GM03348 (cell line): ENCODE measurements at places on chromosomes 16 and 17.

DNA sequence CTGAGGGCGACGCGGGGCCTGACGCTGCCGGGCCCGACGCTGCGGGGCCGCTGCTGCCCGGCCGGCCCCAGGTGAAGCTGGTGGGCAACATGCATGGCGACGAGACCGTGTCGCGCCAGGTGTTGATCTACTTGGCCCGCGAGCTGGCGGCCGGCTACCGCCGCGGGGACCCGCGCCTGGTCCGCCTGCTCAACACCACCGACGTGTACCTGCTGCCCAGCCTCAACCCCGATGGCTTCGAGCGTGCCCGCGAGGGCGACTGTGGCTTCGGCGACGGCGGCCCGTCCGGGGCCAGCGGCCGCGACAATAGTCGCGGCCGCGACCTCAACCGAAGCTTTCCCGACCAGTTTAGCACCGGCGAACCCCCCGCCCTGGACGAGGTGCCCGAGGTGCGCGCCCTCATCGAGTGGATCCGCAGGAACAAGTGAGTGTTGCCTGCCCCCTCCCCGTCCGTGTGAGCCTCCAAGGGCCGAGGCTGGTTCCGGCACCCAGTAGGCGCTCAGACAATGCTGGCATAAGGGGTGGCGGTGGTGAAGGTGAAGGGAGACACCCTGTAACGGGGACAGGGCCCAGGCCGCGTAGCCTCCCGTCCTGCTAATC, 676 bp downstream of the CPD start:
- peak; percentile 37 for DNase-seq

GRCh38 chr16:30786115-30786935, 680 bp downstream of the ZNF629 start:
- DNase-seq: peak; percentile 92

GRCh38 chr17:72997559-72997958, 94.9 kb downstream of the SLC39A11 start:
- no peak for DNase-seq

DNA sequence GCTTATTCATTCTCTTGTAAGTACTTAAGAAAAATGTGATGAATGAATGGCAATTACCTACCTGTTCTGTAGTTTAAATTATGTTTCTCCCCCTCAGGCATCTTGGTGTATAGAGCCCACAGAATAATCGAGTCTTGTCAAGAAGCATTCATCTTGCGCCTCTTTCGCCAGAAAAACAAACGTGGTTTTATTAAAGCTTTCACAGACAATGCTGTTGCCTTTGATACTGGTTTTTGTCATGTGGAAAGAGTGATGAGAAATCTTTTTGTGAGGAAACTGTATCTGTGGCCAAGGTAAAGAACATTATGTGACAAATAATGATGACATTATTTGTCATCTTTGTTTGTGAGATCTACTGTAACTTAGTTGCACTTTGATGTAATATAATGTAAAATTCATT, 6.5 kb downstream of the ERCC4 start:
- DNase-seq: no peak

DNA sequence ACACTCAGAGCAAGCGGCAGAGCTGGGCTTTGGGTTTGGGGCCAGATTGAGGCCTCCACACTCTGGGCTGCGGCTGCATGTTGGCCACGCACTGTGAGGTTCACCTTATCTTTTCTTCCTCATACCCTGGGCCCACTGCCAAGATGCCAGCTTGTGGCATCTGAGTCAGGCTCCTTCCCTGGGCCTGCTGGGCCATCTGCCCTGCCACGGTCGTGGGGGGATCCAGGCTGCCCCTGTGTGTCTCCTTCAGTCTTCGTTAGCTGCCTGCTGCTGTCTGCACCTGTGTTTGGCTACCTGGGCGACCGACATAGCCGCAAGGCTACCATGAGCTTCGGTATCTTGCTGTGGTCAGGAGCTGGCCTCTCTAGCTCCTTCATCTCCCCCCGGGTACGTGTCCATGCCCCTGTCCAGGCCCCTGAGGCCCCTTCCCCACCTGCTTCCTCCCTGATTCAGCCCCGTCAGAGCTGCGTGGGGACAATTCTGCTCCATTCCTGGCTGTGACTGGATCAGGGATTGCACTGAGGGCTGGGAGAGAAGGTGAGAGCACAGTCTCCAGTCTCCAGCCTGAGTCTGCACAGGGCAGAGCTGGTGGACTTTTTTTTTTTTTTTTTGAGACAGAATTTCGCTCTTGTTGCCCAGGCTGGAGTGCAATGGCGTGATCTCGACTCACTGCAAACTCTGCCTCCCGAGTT, 11.2 kb downstream of the SPNS3 start:
- DNase-seq: no peak

DNA sequence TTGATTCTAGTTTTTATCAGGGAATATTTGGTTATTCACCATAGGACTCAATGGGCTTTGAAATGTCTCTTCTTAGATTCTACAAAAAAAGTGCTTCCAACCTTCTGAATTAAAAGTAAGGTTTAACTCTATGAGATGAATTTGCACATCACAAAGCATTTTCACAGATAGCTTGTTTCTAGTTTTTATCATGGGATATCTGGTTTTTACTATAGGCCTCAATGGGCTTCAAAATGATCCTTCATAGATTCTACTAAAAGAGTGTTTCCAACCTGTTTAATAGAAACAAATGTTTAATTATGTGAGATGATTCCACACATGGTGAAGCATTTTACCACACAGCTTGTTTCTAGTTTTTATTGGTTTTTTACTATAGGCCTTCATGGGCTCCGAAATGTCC, 560.7 kb downstream of the KCNJ18 start:
- no peak for DNase-seq

DNA sequence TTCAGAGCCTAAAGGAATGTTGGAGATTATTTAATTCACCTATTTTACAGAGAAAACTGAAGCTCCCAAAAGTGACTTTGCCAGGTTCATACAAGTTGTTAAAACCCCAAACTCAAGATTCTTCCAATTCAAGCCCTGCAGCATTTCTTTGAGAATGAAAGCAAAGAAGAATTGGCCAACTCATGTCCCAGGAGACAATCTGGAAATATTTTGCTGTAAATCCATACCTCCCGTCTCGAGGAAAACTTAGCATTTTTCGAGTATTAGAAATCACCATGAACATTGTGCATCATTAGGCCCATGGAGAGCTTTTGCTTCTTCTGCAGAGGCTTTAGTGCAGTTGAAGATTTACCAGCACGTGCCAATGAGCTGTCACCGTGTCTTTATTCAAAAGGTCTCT, 176.4 kb upstream of the KCNJ16 start:
- peak; percentile 39 for DNase-seq

DNA sequence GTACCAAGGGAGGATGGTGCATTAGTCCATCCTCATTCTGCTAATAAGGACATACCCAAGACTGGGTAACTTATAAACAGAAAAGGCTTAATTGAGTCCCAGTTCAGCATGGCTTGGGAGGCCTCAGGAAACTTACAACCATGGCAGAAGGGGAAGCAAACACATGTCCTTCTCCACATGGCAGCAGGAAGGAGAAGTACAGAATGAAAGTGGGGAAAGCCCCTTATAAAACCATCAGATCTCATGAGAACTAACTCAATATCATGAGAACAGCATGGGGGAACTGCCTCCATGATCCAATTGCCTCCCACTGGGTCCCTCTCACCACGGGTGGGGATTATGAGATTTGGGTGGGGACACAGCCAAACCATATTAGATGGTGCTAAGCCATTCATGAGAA, 84.5 kb downstream of the SEC14L1 start:
- no peak for DNase-seq

GRCh38 chr17:7178973-7179316, 225 bp downstream of the ASGR1 start:
- DNase-seq: no peak

GRCh38 chr17:44572801-44573200, 15.5 kb downstream of the FZD2 start:
- no peak for DNase-seq

DNA sequence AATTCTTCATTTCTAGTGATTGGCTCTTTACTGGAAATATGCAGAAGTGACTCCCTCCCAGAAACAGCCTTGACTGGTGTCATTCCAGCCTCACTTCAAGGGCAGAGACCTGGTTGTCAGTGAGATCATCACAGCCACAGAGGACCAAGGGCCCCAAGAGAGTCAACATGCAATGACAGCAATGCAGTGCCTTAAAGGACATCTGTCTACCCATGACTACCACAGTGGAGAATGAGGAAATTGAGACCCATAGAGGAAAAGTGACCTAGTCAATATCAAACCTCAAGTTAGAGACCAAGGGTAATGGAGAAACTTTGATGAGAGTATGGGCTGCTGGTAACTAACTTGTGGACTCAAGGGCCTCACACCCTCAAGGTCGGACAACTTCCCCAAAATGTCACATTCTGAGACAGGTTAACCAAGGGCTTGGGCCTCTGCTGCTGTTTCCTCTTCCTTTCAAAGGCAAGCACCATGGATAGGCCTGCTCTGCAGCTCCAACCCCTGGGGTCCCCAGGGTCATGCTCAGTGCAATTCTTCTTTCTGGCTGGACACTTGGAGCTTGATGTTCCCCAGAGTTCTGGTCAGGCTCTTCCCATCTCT, 11.3 kb downstream of the NOG start:
- DNase-seq: no peak

DNA sequence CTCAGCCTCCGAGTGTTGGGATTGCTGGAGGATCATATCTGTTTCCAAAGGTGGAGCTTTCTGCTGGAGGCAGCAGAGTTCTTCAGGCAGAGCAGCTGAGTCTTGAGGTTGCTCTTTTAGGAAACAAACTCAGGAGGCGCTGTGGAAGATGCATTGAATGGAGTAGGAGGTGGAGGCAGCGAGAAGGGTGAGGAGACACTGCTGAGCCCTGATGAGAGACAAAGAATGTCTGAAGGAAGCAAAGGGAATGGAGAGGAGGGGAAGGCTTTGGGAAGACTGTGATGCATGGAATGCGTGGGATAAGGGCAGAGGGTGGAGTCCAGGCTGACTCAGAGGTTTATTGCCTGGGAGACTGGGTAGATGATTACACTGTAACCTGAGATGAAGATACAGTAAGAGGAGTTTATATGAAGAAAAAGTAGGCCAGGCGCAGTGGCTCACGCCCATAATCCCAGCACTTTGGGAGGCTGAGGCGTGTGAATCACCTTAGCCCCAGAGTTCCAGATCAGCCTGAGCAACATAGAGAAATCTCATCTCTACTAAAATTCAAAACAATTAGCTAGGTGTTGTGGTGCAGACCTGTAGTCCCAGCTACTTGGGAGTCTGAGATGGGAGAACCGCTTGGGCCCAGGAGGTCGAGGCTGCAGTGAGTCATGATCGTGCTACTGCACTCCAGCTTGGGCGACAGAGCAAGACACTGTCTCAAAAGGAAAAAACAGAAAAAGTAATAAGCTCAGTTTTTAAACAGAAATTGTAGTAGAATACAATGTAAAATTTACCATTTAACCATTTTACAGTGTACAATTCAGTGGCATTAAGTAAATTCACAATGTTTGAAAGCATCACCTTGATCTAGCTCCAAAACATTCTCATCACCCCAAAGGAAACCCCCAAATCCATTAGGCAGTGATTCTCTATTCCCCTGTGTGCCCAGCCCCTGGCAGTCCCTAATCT, 17.8 kb upstream of the TMEM219 start:
- DNase-seq: peak; percentile 93

DNA sequence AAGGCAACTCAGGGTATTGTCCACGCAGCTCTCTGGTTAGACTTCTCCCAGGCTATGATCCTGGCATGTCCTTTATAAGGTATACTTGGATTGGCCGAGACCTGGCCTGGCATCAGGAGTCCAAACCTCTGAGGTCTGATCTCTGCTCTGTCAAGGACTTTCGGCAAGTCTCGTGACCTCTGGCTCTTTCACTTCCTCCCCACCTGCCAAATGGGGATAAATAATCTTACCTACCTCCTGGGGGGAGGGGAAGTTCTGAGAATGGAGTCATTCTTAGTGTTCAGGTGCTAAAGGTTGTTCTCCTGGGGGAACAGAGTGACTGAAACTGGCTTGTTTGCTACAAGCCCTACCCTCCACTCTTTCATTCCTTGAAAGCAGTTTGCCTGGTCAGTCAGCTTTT, 7.6 kb downstream of the ATXN1L start:
- no peak for DNase-seq

DNA sequence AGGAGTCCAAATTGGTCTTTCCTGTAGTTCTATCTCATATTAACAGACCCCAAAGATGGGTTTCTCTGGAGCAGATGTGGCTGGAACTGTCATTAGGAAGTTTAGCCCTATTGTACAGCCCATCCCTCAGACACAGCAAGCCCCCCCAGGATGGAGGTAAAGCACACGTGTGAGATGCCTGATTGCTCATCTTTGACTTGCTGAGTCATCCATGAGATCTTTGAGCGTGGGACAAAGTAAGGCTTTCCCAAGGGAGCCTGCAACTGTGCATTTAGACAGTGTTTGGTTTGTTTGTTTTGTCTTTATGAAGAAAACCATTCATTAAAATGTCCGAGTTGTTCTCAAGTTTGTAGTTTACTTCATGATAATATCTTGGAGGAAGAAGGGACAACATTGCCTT, 145.3 kb upstream of the CDH13 start:
- no peak for DNase-seq

- DNase-seq: peak; percentile 11
These were observed 26.9 kb upstream of the PPM1E start for GRCh38 chr17:58728798-58729197.

GRCh38 chr17:27946513-27946912, 53.3 kb upstream of the LYRM9 start:
- no peak for DNase-seq

DNA sequence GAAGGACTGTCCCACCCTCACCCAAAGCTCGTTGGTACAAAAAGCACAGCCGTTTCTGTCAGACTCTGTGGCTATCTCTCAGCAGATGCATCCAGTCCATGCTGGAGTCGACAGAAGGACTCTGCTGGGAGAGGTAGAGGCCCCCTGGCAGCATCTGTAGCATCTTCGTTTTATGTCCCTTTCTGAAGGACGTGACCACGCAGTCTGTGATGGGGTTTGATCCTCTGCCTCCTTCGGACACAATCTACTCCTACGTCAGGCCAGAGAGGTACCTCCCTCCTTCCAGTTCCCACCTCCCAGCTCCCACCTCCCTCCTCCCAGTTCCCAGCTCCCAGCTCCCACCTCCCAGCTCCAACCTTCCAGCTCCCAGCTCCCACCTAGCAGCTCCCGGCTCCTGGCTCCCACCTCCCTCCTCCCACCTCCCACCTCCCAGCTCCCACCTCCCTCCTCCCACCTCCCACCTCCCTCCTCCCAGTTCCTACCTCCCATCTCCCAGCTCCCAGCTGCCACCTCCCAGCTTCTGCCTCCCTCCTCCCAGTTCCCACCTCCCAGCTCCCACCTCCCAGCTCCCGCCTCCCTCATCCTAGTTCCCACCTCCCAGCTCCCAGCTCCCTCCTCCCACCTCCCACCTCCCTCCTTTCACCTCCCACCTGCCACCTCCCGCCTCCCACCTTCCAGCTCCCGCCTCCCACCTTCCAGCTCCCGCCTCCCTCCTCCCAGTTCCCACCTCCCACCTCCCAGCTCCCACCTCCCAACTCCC, 11.4 kb upstream of the MC1R start:
- no peak for DNase-seq

DNA sequence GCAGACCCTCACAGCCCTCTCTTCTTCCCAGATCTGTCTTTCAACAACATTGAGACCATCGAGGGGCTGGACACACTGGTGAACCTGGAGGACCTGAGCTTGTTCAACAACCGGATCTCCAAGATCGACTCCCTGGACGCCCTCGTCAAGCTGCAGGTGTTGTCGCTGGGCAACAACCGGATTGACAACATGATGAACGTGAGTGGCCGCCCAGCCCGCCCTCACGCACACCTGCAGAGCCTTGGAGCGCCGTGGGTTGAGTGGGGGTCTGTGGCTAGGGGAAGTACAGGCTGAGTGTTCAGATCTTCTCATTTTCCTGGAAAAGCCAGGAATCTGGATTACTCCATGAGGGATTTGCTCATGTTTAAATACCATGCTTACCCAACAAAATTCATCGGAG, 15.2 kb downstream of the DRC3 start:
- no peak for DNase-seq
